Activated T-cell treated with anti-CD3 and anti-CD28 coated beads for 48 hours (primary cell): ENCODE measurements at places on chromosomes 13 and 19.
A peak's percentile ranks its signal among the peaks of the same experiment; 100 is the strongest.

DNA sequence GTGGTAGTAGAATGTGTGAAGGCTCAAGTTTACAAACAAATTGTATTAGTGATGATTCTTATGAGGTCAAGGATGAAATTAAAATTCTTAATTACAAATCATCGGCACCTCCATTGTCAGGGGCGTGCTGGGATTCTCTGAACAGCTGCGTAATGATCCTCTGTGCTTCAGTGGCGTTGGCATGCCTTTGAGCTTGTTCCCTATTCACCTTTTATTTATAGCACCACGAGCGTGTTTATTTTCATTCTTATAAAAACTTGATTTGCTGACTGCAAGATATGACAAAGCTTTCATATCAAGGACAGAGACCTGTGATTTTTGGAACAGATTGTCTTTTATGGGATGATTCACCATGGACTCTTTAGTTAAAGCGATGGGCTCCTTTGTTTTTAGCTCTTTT is 18.2 kb upstream of the UBL3 start:
- no peak for DNase-seq

DNA sequence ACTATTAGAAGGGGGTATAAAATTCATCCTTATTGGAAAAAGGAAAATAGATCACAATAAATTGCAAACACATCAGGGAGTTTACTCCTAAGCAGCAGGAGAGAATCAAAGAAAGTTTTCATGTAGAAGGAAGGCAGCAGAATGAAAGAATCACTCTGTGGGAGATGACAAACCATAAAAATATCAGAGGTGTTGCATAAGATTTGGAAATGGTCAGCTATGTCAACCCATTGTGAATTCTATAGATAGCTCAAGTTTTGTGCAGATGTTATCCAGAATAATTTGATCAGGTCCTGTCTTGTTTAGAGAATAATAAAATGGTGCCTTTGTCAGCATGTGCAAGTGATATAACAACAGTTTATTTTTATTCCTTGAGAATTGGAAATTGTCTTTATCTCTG is 622.4 kb downstream of the DCT start:
- no peak for DNase-seq

DNA sequence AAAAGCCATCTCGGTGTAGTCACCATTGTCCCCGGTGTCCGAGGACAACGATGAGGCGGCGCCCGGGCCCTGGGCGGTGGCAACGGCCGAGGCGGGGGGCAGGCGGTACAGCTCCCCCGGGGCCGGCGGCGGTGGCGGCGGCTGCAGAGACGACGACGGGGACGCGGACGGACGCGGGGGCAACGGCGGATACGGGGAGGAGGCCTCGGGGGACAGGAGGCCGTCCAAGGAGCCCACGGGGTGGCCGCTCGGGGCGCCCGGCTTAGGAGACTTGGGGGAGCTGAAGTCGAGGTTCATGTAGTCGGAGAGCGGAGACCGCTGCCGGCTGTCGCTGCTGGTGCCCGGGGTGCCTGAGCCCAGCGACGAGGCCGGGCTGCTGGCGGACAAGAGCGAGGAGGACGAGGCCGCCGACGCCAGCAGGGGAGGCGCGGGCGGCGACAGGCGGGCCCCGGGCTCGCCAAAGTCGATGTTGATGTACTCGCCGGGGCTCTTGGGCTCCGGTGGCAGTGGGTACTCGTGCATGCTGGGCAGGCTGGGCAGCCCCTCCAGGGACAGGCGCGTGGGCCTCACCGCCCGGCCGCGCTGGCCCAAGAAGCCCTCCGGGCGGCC is 3.5 kb downstream of the IRS2 start:
- no peak for DNase-seq

- no peak for DNase-seq
These were observed 3.5 kb upstream of the KLHL26 start for GRCh38 chr19:18633321-18633720.

- DNase-seq = no peak
These were observed 5.4 kb downstream of the MTMR6 start for GRCh38 chr13:25281935-25282332.

DNA sequence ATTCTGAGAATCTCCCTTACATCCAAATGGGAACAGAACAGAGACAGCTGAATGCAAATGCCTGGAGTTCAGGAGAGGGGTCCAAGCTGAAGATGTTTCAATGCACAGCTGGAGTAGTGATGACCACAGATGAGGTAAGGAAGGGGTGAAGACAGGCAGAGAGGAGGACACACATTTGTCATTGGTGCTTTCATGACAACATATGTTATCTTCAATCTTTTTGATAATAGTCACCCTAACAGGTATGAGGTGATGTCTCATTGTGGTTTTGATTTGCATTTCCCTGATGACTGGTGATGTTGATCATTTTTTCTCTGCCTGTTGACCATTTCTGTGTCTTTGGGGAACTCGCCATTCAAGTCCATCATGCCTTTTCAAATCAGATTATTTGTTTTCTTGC is 19.2 kb downstream of the SIGLEC7 start:
- no peak for DNase-seq

DNA sequence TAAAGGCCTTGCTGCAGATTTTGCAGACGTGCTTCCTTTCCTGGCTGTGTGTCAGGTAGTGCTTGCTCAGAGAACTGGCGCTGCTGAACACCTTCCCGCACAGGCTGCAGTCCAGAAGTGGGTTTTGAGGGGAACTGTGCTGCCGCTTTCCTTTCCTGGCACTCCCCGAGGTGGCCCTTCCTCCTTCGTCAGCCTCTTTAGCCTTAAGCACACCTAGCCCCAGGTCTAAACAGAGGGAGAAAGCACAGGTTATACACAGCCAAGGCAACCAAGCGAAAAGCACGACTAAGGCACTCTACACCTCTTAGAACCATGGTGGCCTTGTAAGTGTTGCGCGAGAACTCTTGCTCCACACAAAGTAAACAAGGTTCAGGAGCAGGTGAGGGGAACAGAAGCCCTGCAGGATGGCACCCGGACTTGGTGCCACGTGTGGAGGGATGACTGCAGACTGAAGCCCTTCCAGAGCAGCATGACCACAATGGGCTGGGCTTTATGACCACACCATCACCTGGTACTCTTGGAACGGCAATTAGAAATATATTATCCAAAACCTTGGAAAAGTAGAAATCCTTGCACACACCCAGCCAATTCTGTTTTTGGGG is 23.6 kb downstream of the ZNF541 start:
- DNase-seq = no peak

- DNase-seq = no peak
These were observed 502.3 kb downstream of the KCTD12 start for GRCh38 chr13:76383676-76384461.

DNA sequence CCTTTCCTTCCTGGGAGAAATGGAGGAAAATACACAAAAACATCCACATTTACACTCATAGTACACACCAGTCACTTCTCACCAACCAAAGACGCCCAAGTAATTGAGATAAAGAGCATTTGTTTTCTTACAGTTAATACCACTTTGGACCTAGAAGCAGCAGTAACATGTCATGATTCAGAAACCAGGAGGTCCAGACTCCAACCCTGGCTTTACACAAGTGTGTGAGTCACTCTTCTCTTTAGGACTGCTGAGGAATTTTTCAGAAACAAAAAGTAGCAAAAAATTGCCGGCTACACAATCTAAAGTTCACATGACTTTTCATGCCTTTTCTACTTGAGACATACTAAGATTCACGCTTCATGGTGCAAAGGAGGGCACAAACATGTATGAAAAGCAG is 42.1 kb downstream of the TUBGCP3 start:
- no peak for DNase-seq

GRCh38 chr13:46146898-46147297 is 35.1 kb downstream of the LCP1 start:
- no peak for DNase-seq

DNA sequence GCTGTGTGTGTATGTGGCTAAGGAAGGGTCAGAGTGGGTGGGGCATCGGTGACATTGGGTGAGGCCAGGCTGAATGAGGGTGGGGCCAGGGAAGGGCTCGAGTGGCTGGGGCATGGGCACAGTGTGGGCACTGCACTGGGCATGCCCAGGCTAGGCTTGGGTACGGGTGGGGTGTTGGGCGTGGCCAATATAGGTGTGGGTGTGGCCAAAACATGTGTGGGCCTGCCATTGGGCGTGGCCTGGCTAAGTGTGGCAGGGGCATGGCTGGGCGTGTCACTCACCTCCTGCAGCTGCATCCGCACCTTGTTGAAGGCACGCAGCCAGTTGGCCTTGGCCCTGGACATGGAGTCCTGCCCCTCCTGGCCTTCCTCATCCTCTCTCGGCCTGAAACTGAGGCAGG is 33.2 kb downstream of the UNC13A start:
- DNase-seq = peak; percentile 12

- no peak for DNase-seq
These were observed 93.1 kb downstream of the WTIP start for GRCh38 chr19:34574704-34575103.

- DNase-seq = no peak
These were observed 55.4 kb downstream of the KCTD12 start for GRCh38 chr13:76830805-76831204.

DNA sequence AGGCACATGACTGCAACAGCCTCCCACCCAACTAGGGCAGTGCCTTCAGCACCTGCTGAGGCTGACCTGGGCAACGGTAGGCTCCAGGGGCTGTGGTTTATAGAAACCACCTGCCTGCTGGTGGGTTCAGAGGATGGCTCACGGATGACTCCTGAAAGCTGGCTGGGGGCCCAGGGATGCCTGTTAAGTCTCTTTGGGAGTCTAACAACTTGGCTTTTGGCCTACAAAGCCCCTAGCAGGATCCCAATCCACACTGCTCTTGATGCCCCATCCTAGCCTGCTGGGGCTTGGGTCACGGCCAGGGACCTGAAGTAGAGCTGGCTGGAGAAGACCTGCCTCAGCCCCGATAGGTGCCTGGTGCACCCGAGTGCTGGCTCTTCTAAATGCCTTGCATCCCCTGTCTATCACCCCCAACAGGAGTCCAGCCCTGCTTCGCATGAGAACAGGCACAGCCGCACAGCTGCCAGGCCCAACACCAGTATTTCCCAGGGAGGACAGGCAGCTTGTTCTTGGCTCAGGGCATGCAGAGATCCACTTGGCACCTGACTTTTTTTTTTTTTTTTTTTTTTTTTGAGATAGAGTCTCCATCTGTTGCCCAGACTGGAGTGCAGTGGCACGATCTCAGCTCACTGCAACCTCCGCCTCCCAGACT is 9.1 kb upstream of the EPHX3 start:
- no peak for DNase-seq

GRCh38 chr19:11982526-11982925 is 17.7 kb downstream of the ZNF763 start:
- no peak for DNase-seq

DNA sequence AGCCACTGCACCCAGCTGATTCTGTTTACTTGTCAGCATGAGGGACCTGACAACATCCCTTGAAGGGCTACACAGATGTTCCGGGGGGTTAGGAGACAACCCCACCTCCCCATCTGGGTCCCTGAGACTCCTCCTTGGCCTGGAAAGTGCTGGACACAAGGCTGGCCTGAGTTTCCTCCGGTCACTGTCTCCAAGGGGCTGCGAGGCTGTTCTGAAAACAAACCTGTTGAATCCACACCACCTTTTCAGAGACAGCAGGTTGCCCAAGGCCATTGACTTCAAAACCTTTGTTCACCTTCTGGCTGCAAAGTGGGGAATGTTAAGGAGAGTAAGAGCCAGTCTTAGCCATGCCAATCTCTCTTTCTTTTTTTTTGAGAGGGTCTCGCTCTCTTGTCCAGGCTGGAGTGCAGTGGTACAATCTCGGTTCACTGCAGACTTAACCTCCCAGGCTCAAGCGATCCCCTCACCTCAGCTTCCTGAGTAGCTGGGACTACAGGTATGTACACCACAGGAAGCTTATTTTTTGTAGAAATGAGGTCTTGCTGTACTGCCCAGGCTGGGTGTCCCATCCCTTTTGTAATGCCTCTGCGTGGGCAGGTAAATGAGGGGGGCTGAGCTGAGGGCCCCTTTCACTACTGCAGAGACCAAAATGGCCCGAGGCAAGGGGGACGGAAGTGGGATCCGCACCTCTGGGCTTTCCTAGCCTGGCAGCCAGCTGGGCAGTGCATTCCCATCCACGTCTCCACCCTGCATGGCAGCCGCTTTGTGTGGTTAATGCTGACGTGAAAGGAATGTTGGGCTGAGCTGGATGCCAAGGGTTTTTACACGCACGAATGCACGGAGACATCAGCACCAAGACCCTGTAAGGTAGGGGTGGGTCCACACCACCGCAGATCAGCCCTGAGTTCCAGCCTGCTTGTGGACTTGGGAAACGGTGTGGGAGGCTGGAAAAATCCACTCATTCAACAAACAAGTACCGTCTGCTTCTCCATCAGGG is 1.9 kb upstream of the ZNF628 start:
- DNase-seq = no peak

GRCh38 chr19:45404557-45405434 is at the start of gene PPP1R13L:
PPP1R13L (minus strand) TSS chr19:45405069; CDS start chr19:45398318, 6,751 bp downstream.
- peak; percentile 60 for DNase-seq

- no peak for DNase-seq
These were observed 294.7 kb downstream of the MYO16 start for GRCh38 chr13:108924134-108924533.

DNA sequence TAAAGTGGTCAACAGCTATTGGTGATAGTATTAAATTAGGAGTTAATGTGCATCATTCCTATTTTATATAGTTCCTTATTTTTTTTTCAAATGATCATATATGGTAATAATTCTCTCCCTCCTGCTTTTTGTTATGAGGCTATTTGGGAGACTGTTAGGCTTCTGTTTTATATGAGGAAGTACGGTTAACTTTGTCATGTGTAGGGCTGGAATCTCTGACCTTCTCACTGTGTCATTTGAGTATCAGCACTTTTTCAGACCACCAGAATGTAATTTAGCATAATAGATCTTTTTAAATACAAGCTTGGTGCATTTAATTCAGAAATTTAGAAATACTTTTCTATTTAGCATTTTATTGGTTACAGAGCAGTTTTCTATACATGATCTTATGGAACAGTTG is 7.7 kb downstream of the DGKH start:
- no peak for DNase-seq

GRCh38 chr13:45545686-45546409 is 69.7 kb downstream of the ERICH6B start:
- DNase-seq = no peak

DNA sequence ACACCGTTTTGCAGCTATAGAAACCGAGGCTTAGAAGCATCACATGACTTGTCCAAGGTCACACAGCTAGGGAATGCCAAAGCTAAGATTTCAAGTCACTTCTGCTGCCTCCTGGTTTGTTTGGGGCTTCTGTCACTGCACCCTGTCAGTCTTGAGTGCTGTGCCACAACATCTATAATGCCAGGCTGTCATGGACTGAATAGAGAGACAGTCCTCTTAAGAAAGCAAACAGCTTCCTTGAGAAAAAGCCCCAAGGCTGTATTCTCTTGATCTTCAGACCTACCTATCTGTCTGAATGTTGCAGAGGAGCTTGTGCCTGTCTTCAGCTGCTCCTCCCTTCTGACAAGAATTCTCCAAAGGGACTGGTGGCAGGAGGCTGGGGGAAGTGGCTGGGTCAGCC is 81.6 kb downstream of the OLFM4 start:
- DNase-seq = no peak

- DNase-seq = no peak
These were observed 5.9 kb upstream of the MLNR start for GRCh38 chr13:49213997-49214916.

- DNase-seq = no peak
These were observed 31.2 kb downstream of the GADD45B start for GRCh38 chr19:2507109-2507508.
